ENCODE measurements at places on chromosomes 5 and 9.

DNA sequence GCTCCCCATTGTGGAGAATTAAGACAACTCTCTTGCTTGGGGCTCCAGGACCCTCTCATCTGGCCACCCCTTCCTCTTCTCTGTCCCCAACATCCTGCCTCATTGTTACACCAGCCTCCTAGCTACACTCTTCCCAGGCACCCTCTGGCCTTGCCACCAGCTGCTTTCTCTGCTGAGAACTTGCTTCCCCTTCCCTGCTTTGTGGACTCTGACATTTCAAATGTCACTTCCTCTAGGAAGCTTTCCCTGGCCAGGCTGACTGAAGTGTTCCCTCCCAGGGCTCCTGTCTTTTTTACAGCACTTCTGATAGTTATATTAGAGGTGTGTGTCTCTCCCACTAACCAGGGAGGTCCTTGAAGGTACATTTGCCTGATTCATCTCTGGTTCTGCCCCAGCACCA, 194.0 kb upstream of the KLF4 start:
- DNase-seq, result no peak
- H3K27me3 ChIP-seq, result no peaks in the 10 kb centered on the region
- no peak overlapping the region for H3K27ac ChIP-seq

- no peak for DNase-seq
- H3K4me3 ChIP-seq, result no peak overlapping the region
- H3K27me3 ChIP-seq, result no peaks in the 10 kb centered on the region
- H3K4me1 ChIP-seq, result no peaks in the 10 kb centered on the region
- H3K36me3 ChIP-seq, result no peaks in the 10 kb centered on the region
- no peak overlapping the region for H3K27ac ChIP-seq
Observed at GRCh38 chr9:78167356-78167755, 68.5 kb upstream of the CEP78 start.

- H3K27me3 ChIP-seq, result peaks cover 3% of the 10 kb centered on the region
- no peak overlapping the region for H3K27ac ChIP-seq
- no peaks in the 10 kb centered on the region for H3K4me1 ChIP-seq
- no peaks in the 10 kb centered on the region for H3K36me3 ChIP-seq
- no peak for DNase-seq
Observed at GRCh38 chr5:171315386-171315891, 6.4 kb downstream of the TLX3 start.

DNA sequence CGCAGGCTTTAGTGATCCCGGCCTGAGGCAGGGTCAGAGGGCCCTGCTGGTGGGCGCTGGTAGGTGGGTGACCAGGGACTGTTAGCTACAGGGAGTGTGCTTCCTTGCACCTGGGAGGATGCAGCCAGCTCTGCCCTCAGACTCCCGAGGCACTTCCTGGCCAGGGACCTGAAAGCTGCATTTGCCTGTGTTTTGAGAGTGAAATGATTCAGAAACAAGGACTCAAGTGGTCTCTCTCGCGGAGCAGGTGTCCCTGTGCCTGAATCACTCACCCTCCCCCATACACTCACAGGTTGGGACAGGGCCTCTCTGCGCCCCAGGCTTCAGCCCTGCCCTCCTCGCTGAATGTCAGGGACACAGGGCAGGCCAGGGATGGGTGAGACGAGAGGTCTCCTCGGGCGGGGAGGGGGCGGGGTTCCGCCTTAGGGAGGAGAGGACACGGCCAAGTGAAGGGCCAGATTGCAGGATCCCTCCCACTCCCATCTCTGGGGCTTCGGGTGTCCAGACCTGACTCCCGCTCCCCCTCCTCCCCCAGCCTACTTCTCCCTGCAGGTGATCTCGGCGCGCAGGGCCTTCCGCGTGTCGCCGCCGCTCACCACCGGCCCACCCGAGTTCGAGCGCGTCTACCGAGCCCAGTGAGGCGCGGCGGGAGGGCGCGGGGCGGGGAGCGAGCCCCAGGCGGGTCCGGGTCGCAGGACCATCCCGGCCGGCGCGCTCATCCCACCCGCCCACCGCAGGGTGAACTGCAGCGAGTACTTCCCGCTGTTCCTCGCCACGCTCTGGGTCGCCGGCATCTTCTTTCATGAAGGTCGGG, 1.5 kb downstream of the LTC4S start:
- peaks cover 23% of the 10 kb centered on the region for H3K4me1 ChIP-seq
- H3K36me3 ChIP-seq, result peaks cover 13% of the 10 kb centered on the region
- H3K4me3 ChIP-seq, result peak overlapping the region; percentile 75
- no peak overlapping the region for H3K27ac ChIP-seq

- H3K27ac ChIP-seq, result no peak overlapping the region
- H3K4me1 ChIP-seq, result no peaks in the 10 kb centered on the region
- no peak for DNase-seq
- no peaks in the 10 kb centered on the region for H3K27me3 ChIP-seq
- H3K4me3 ChIP-seq, result no peak overlapping the region
- H3K36me3 ChIP-seq, result no peaks in the 10 kb centered on the region
Observed at GRCh38 chr5:115243412-115243811, 19.3 kb downstream of the PGGT1B start.

GRCh38 chr9:108703429-108703828, 152.4 kb downstream of the ACTL7B start:
- no peaks in the 10 kb centered on the region for H3K4me1 ChIP-seq
- no peaks in the 10 kb centered on the region for H3K36me3 ChIP-seq
- no peak overlapping the region for H3K27ac ChIP-seq
- no peaks in the 10 kb centered on the region for H3K27me3 ChIP-seq
